Brain microvascular endothelial cell (primary cell): ENCODE measurements at places on chromosomes 11 and 22.

DNA sequence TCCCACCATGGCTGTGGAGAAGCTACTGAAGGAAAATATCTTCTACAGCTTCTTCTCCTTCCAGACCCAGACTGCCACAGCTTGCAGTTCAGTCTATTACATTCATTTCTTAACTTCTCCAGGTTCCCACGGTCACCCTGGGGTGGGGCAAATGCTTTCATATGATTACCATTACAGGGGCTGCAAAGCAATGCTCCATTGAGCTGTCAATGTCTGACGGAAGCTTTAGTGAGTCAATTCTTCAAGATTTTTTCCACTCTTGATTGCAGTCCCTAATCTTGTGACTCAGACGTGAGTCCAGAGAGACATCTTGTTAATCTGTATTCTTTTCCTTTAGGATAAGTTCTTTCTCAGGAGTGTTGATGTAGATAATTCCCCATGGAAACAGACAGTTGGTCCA lies 233.4 kb upstream of the DDI1 start:
- DNase-seq, result peak; percentile 85

DNA sequence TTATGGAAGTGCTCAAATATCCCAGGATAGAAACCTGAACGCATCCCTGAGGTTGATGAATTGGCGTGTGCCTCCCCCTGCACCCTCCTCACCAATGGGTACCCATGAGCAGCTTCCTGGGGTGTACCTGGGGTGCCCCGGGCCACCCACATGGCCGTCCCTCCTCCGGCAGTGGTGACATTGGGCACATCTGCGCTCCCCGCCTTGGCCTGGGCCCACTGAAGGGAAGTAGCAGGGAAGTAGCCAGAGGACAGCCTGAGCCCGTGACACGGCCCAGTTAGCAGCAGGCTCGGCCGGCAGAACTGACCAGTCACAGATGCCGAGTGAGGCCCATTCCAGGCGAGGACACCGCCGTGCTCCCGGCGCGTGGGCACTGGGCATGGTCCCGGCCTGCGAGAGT lies 16.7 kb downstream of the MRPL23 start:
- no peak for DNase-seq

DNA sequence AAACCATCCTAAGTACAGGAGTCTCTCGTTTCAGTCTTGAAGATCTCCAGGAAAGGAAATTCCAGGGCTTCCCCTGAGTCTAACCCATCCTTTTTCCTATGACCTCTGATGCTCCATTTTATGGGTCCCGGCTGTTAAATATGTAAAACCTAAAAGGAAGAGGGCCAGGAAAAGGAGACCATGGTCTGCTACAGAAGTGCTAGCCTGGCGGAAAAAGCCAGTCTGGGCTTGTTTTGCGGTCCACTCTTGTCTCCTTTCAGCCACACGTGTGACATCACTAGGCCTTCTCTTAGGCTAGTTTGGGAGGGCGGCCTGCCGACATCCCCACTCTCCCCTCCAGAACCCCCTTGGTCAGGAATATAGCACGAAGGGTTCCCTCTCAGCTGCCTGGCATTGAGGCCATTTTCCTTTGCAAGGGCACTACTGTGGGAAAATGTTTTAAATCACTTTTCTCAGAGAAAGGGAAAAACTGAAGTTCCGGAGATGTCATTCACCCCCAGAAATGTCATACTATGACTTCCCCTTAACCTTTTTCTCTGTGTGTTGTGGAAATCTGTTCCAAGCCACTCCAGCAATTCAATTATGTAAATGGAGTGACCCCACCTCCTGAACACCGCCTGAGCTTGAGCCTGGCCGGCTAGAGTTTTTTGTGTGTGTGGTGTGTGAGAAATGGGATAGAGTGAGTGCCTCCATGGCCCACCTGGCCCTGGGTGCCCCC lies 86.9 kb downstream of the UBASH3B start:
- DNase-seq, result no peak

GRCh38 chr22:28741200-28741784 lies 328 bp downstream of the CHEK2 start:
- no peak for DNase-seq

- no peak for DNase-seq
Measured at GRCh38 chr22:17835256-17835655, 61.0 kb upstream of the BID start.

GRCh38 chr11:107176148-107177105 lies 158.2 kb upstream of the GUCY1A2 start:
- no peak for DNase-seq

DNA sequence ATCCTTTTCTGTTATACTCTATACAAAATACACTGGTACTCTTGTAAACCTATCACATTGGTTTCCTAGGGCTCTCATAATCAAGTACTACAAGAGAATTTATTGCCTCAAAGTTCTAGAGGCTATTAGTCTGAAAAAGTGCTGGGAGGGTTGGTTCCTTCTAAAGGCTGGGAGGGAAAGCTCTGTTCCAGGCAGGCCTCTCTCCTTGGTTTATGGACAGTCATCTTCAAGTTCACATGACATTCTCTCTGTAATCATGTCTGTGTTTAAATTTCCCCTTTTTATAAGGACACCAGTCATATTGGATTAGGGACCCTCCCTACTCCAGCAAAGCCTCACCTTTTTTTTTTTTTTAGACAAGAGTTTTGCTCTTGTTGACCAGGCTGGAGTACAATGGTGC lies 9.1 kb downstream of the SLC36A4 start:
- no peak for DNase-seq

- DNase-seq, result no peak
Measured at GRCh38 chr11:84522331-84522730, 1104.8 kb downstream of the DLG2 start.

GRCh38 chr22:26357281-26357680 lies 71.8 kb upstream of the ASPHD2 start:
- no peak for DNase-seq

GRCh38 chr22:42842658-42843370 lies 14.3 kb downstream of the ARFGAP3 start:
- DNase-seq, result peak; percentile 22

- no peak for DNase-seq
Measured at GRCh38 chr11:11294551-11294855, 58.5 kb downstream of the CSNK2A3 start.

DNA sequence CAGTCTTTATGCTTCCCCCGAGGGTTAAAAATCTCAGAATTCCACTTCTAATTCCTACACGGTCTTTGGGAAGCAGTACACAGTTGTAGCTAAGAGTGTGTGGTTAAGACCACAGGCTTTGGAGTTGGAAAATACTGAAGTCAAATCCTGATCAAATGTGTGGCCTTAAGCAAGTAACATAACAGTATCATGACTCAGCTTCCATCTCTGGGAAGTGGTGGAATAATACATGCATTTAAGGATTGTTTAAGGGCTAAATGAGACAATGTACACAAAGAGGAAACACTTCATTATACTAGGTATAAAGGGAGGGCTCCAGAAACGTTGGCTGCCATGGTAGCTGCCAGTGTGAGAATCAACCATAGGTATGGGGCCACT lies 71.5 kb downstream of the FAT3 start:
- DNase-seq, result peak; percentile 16

DNA sequence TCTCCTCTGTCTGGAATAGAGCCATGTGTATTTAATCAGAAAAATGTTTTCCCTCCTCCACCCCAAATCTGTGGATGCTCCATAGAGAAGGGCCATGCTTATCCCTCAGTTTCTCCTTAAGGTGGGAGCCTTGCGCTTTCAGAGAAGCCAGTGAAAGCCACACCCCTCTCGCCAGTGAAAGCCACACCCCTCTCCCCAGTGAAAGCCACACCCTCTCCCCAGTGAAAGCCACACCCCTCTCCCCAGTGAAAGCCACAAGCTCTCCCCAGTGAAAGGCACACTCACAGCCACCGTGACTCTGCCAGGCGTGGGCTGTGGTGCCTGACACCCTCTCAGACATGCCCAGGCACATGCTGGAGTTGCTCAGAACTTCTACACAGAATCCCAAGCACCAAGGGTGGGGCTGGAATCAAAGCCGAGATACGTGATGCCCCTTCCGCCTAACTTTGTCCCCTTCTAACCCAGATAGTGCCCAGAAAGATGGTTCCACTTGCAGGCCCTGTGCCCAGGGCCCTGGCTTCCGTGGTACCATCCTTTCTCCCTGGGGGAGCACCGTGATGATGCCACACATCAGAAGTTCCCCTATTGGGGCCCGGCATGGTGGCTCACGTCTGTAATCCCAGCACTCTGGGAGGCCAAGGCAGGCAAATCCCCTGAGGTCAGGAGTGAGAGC lies 16.5 kb upstream of the PRR5 start:
- peak; percentile 52 for DNase-seq

- no peak for DNase-seq
Measured at GRCh38 chr11:132060567-132060966, 690.2 kb downstream of the NTM start.

- no peak for DNase-seq
Measured at GRCh38 chr11:131425285-131425684, 54.9 kb downstream of the NTM start.

DNA sequence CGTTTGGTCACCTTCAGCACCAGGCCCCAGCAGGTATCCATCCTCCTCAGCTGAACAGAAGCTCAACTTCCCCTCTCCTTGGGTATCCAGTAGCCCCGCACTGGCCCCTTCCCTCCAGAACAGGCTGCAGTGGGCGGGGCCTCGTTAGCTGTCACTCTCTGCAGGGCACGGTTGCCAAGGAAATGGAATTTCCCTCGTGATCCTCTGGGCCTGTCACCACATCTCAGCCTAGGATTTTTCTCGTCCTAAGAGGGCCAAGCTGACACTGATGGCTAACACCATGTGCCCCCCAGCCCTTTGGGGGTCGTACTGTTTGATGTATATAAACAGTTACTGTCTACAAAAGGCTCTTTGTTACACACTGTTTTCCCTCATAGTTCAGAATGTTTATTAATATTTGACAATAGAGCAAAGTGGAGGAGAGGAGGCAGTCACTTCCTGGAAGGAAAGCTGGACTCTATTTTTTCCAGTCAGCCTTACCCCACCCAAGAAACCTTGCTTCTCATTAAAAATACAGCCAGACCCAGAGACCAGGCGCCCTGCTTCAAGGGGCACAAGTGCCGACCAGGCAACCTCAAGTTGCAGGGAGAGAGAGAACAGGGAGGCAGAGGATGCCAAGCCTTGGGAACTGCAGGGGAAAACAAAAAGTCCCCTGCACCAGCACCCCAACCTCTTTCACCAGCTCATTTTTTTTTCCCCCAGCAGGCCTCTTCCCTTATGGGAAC lies 44.5 kb downstream of the FEZ1 start:
- peak; percentile 22 for DNase-seq

DNA sequence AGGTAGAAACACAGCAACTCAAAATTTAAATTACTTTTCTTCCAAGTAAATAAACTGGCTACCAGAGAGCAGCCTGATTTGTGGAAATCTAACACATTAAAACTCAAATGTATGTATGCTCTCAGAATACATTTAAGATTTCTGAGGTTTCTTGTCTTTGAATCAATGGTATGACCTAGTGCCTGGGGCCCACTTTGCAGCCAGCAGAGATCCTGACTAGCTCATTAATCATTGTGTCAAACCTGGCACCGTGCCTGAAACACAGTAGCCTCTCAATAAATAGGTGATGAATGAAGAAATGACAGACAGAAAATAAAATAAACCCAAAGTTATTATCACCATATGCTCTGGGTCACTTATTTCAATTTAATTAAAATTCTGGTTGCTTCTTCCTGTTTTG lies 176.2 kb upstream of the FAT3 start:
- no peak for DNase-seq

- DNase-seq, result no peak
Measured at GRCh38 chr22:42596863-42597530, 17.7 kb downstream of the POLDIP3 start.

GRCh38 chr11:116871248-116871647 lies 33.8 kb upstream of the APOA1 start:
- peak; percentile 78 for DNase-seq

DNA sequence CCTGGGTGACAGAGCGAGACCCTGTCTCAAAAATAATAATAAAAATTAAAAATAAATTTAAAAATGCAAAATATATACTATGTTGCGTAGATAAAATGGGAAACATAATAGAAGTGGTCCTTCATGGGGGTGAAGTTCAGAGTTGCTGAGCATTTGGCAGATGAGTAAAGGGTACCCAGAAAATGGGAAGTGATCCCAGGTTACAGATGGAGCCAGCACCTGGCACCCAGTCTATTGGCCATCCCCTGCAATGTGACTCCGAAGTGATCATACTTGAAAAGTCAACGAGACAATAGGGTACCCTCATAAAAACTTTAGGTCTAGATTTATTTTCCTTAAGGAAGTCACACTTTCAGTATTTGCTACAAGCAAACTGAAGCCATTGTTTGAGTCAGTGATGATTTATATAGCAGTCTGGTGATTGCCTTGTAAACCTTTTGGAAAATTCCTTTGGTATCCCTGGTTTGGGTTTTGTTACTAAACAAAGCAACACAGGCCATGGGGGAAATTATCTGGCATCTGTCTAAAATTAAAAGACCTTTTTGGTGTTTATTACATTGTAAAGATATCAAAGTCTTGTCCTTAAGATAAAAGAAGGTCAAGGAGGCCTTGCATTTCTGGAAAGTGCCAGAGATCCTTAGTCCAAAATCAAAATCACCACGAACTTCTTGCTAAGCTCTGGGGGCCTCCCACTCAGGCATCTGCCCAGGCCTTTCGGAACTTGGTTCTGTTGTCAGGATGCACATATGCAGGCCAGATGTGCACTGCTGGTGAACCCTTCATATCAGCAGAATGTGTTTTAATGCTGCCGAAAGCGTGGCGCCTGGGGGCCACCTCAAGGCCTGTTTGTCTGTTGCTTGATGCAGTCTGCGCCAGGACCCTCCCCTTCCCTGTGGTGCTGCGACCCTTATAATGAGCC lies 4.3 kb downstream of the SMARCB1 start:
- DNase-seq, result no peak

- DNase-seq, result no peak
Measured at GRCh38 chr11:125179895-125180294, 15.3 kb downstream of the PKNOX2 start.

- DNase-seq, result no peak
Measured at GRCh38 chr11:119476038-119476437, 53.1 kb upstream of the THY1 start.

DNA sequence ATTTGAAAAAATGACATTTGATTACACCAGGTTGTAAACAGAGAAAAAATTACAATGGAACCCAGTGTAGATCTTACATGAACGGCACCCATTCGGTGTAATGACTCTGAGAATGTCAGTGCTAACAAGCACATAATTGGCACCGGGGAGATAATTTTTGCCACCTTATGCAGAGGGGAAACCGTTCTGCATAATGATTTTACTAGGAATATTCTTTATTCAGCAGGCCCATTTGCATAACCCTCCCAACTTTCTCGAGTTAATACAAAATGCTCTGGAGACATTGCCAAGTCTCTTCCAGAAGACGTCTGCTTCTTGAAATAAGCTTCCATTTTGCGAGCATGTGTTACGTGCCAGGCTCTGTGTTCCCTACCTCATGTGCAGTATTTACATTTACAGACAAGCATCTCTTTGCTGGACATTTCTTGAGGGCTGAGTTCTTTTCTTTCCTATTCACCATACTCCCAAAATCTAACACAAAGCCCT lies 275.8 kb downstream of the MIAT start:
- no peak for DNase-seq
